Liver (tissue), 10 donors: ENCODE measurements at places on chromosomes 4 and X. TPM values are rescaled to one million over a fixed set of nuclear protein-coding genes. Genes with fewer than 3 reads are reported as not detected.

Gene EMCN
- total RNA-seq: 2.5 TPM

DNA sequence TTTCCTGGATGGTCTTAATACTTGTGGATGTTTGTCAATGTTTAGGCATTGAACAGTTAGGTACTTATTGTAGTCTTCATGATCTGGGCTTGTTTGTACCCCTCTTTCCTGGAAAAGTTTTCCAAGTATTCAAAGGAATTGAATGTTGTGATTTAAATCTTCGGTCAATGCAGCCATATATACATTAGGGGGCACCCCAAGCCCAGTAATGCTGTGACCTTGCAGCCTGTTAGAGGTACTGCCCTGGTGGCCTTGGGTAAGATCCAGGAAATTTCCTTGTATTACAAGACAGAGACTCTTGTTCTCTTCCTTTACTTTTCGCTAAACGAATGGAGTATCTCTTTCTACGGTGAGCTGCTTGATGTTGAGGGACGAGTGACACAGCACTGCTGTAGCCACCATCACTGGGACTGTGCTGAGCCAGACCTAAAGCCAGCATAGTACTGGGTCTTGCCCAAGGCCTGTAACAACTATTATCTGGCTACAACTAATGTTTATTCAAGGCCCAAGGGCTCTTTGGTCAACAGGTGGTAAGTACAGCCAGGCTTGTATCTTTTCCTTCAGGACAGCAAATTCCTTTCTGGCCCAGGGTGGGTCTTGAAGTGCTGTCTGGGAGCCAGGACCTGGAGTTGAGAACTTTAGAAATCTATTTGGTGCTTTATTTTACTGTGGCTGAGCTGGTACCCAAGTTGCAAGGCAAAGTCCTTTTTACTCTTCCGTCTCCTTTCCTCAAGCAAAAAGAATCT lies 118.3 kb upstream of the ATOH1 start:
- DNase-seq: no peak

DNA sequence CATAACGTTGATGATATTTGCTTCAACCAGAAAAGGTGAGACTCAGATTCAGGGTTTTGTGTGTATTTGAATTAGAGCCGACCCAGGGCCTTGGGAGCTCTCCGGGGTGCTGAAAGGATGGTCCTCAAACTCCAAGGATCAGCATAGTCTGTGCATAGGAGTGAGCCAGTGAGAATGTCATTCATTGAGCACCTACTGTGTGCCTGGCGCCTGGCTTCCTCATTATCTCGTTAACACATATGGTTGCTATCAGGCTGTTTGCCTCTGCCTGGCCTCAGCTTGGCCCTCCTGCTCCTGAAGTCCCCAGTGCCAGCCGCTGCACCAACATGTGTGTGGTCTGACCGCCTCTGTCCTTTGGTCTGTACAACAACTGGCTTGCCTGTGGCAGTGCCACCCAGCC lies 25.1 kb upstream of the JAKMIP1 start:
- no peak for DNase-seq

DNA sequence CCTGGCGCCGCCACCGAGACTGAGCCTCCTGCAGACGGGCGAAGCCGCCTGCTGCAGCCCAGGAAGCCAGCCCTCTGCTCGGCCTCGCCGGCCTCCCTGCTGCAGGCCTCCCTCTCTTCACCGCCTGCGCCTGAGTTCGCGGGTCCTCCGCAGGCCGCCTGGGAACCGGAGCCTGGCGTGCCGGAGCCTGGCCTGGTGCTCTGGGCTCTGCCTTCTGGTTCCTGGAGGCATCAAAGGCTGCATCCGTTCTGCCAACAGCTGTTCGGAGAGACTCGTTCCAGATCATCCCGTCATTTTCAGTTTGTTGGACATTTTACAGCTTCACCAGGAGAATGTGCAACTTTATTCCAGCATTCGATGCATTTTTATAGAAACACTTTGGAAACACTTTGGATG lies 178.0 kb downstream of the DCLK2 start:
- no peak for DNase-seq

DNA sequence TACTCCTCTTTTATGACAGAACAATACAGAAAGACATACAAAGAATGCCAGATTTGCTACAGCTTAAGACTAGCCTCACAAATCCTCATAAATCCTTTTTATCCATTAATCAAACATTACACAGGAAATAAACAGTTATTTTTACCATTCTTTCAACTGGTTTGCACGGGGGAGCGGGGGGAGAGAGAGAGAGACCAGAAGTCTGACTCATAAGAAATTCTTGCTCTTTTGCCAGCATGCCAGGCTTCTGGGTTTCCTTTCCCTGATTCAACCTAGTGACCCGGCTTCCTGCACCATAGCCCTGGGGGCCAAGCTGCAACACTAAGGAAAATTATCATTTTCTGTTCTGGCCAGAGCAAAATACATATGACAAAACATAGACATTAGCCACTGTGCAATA lies 6.8 kb upstream of the RRAGB start:
- DNase-seq: no peak

GRCh38 chr4:1193206-1194009 lies 21.0 kb upstream of the SPON2 start:
- DNase-seq: no peak

- no peak for DNase-seq
Measured at GRCh38 chr4:72977936-72978485, 91.5 kb downstream of the COX18 start.

DNA sequence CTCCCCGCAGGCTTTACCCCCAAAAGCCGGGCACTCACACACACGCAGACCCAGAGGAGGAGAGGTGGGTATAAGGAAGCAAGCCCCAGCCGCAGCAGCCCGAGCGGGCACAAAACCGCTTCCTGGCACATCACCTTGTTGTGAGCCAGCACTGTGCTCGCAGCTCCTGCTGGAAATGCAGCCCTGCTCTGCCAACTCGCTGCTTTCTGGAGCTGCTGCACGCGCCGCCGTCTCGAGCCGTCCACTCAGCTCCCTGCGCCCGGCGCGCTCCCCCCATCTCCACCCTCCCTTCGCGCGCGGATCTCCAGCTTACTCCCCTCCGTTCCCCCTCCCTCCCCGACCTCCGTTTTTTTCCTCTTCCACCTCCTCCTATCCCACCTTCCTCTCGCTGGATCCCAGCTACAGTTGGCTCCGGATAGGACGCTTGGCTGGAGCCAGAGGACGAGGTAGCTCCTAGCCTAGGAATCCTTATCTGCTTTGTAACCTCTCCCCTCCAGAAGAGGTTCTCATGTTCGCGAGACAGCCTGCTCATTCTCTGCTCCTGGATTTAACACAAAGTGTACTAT lies at the start of gene SPOCK3:
Gene SPOCK3 (minus strand): TSS at position 179 of the 566 bp plus-strand sequence.
- DNase-seq: peak; percentile 34

DNA sequence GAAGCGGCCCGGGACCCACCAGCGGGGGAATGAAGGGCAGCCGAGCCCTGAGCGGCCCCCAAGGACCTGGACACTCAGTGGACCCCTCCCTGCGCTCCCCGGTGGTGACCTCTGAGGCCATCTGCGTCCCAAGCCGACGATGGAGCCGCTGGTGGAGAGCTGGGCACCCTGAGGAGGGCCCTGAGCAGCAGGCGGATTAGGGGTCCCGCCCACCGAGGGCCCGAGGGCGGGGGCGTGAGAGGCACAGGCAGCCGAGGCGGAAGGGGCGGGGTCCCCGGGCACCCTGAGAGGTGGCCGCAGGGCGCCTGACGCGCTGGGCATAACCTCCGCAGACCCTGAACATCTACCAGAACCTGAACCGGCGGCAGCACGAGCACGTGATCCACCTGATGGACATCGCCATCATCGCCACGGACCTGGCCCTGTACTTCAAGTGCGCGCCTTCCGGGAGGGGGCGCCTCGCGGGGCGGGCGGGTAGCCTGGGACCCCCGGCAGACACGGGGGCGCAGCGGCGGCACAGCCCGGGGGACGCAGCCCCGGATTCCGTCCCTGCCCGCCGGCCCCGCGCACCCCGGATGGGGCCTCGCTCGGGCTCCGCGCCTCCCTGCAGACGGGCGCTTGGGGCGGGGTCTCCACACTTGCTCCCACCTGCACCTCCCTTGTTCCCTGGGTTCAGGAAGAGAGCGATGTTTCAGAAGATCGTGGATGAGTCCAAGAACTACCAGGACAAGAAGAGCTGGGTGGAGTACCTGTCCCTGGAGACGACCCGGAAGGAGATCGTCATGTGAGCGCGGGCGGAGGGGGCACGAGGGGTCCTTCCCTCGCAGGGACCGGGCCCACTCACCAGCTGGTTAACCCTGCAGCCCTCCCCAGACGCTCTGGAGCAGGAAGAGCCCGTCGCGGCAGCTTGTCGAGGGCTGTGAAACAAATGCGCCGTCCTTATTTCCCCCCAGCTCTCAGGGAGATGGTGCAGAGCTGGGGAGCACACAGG lies 10.3 kb downstream of the ATP5ME start:
- peak; percentile 58 for DNase-seq

Gene MAGEB1
- total RNA-seq: not detected

GRCh38 chrX:103688946-103689345 lies 2.4 kb upstream of the MORF4L2 start:
- no peak for DNase-seq

Gene TEX11
- 0.08 TPM for total RNA-seq

Gene PGAM4
- not detected for total RNA-seq

GRCh38 chrX:22081475-22082092 lies 49.5 kb downstream of the PHEX start:
- DNase-seq: peak; percentile 50

Gene MAPK10
- total RNA-seq: 2.4 TPM

DNA sequence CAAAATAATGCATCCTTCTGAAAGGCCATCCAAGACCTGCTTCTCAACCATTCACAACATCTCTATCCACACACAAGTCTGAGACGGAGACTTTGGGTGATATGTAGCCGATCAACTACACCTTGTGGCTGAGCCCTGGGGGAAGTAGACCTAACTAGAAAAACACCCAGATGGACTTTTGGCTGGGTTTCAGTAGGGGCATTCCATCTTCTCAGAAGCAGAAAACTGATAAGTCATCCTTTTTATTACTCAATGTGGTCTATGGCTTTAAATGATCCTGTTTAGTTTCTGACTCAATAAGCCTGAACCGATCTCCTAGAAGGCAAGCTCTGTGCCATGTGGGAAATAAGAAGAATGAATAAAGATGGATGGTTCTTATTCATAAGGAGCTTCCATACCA lies 82.5 kb upstream of the AFF2 start:
- no peak for DNase-seq

Gene CCNA2
- 81.4 TPM for total RNA-seq

DNA sequence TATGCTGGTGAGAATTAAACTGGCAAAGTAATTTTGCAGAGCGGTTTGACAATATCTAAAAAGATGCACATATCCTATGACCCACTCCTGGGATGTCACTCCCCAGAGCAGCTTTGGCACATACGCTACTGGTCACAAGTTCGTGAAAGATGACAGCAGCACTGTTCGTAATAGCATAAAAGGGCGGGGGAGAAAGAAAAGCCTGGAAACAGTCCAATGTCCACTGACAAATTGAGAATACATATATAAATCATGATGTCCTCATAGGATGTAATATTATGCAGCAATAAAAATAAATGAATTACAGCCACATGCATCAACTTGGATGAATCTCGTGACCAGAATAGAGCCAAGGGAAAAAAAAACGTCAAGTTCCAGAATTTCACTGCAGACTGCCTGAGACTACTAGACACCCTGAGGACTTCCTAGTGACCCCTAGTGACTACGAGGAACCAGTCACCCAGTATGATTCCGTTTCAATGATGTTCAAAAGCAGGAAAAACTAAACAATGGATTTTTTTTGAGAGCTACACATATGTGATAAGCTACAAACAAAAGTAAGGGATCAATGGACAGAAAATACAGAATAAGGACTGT lies 1.8 kb downstream of the PCSK1N start:
- no peak for DNase-seq

- no peak for DNase-seq
Measured at GRCh38 chr4:170979736-170980135, 833.5 kb upstream of the GALNTL6 start.

- DNase-seq: no peak
Measured at GRCh38 chrX:10206317-10206716, 49.5 kb downstream of the CLCN4 start.

Gene FUNDC2
- total RNA-seq: 19.4 TPM

GRCh38 chrX:87067795-87068369 lies 449.7 kb upstream of the KLHL4 start:
- DNase-seq: no peak

DNA sequence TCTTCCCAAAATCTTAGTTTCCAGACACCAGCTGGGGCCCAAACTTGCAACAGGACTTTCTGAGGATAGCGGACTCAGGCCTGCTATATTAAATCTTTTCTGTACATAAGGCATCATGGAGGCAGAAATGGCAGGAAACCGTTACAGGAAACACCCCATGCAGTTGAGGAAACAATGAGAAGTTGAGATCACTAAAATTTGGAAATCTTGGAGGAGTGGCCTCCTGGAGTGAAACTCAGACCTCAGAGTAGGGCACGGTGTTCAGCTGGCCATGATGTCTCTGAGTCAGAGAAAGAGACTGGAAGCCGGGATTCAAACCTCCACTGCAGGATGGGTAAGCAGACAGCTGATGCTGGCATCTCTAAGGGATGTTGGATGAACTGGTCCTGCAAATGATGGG lies 372.6 kb upstream of the CTSO start:
- no peak for DNase-seq

DNA sequence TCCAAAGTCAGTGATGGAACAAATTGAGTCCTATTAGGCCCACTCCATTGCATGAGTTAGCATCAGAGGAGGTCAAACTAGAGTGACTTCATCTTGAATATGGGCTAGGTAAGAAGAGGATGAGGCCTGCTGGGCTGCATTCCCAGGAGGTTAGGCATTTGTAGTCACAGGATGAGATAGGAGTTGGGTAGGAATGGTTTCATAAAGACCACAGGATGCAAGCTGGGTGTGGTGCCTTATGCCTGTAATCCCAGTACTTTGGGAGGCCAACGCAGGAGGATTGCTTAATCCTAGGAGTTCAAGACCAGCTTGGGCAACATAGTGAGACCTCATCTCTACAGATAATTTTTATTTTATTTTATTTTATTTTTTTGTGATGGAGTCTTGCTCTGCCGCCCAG lies 26.8 kb downstream of the PDGFRA start:
- DNase-seq: no peak

Gene NRK
- total RNA-seq: 0.08 TPM

GRCh38 chr4:16687011-16687410 lies 211.4 kb downstream of the LDB2 start:
- no peak for DNase-seq

GRCh38 chr4:53490965-53491622 lies 100.2 kb downstream of the LNX1 start:
- DNase-seq: no peak

GRCh38 chrX:151402719-151403390 lies 5.8 kb downstream of the VMA21 start:
- DNase-seq: no peak

GRCh38 chr4:5019274-5019673 lies at the start of gene CYTL1:
CYTL1 (minus strand) TSS chr4:5019458; CDS start chr4:5019445, 13 bp downstream.
- DNase-seq: peak; percentile 32

GRCh38 chr4:72895408-72895807 lies 174.1 kb downstream of the COX18 start:
- DNase-seq: no peak

GRCh38 chr4:105145156-105145902 lies 1.3 kb upstream of the TET2 start:
- no peak for DNase-seq

GRCh38 chr4:24742773-24743172 lies 52.6 kb upstream of the SOD3 start:
- DNase-seq: no peak

- DNase-seq: no peak
Measured at GRCh38 chr4:152975380-152976211, 39.5 kb downstream of the FHDC1 start.
